Activated gamma-delta T cell treated with anti-CD3 and anti-CD28 coated beads, Interleukin-2, amount 50 U/mL, for 16 hours (primary cell): ENCODE measurements at places on chromosomes 11 and 22.

DNA sequence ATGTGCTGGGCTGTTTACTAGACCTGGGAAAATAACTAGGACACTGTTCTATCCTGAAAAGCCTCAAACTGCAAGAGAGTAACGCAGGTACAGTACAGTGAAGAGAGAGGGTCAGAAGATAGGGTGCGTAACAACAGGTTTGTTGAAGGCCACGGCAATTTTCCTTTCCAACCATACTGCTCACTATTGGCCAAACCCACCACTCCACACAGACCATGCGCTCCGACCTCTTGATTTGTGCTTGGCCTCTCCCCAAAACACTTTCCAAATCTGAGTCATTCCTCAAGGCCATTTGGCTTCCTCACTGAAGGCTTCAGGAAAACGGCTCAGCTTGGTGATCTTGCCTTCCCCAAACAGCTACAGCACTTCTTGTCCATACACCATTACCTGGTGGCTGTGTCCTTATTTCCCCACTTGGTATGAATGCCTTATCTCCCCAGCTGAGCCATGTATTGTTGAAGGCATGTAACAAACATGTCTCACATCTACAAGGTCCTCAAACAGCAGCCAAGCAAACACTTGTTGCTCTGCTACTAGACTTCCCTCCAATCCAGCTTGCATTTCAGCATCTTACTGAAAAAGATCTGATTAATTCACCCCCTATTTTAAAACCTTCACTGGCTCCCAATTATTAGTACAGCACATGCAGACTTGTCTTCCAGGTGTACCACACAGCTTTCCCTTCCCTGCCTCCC is 40.9 kb downstream of the TCF20 start:
- no peak for DNase-seq

- no peak for DNase-seq
Observed at GRCh38 chr11:43579171-43579918, 101.2 kb upstream of the HSD17B12 start.

DNA sequence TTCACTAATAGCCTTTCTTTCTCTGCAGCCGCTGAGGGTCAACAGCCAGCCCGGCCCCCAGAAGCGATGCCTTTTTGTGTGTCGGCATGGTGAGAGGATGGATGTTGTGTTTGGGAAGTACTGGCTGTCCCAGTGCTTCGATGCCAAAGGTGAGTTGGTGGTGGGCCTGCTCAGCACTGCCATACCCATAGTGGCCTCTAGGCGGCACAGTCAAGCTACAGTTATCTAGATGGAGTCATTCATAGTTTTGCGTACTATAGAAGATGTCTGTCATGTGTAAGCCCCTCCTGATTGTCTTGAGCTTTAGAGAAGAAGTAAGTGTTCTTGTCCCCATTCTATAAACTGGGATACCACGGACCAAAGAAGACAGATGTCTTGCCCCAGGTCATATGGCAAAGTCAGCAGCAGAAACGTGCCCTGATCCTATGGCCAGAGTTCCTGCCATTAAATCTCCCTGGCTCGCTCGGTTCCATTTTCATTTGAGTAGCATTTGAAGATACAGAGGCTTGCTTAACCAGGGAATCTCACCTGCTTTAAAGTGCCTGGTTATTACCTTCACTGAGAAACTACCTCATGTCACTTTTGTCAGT is 42.1 kb upstream of the CRTAM start:
- peak; percentile 63 for DNase-seq

DNA sequence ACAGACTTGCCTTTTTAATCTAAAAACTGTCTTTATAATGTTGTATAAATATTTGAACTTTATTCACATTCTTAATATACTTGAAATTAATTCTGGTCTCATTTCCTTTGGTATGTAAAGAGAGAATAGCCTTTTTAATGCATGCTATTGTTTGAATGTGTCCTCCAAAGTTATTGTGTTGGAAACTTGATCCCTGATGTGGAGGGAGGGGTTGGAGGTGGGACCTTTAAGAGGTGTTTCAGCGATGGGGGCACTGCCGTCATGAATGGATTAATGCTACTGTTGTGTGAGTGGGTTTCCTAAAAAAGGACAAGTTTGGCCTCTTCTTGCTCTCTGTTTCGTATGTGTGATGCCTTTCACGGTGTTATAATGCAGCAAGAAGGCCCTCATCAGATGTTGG is 131.7 kb downstream of the DDX10 start:
- DNase-seq, result no peak

DNA sequence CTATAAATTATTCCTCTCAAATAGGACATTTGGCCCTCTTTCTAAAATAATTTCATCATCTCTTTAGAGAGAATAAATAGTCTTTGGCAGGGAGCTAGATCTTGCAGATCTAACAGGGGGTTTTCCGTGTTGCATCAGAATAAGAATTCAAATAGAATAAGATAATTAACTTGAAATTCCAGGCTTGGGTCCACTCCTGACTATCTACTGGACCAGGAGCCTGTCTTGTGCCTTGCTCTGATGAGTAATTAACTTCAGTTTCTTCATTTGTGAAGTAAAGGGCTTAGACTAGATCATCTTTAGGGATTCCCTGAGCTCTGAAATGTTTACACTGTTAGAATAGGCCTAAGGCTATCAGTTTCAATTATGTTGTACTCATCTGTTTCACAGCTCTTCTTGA is 23.5 kb upstream of the TMEM123 start:
- no peak for DNase-seq

DNA sequence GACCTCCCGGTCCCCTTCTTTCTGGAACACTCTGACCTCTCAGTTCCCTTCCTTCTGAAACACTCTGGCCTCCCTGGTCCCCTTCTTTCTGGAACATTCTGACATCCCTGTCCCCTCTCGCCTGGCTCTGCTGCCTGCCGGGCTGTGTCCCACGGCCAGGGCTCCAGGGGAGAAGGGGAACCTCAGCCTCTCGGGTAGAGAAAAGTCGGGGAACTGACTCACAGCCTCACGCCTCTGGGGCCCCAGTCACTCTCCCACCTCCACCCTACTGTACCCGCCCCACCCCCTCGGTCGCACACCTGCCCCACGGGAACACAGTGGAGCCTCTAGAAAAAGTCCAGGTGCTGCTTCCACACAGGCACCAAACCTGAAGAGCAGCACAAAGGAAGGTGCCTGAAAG is 93.3 kb downstream of the BRD1 start:
- no peak for DNase-seq

GRCh38 chr11:86577644-86578636 is 94.5 kb downstream of the ME3 start:
- DNase-seq, result no peak

- no peak for DNase-seq
Observed at GRCh38 chr11:75344186-75344585, 7.3 kb downstream of the ARRB1 start.

DNA sequence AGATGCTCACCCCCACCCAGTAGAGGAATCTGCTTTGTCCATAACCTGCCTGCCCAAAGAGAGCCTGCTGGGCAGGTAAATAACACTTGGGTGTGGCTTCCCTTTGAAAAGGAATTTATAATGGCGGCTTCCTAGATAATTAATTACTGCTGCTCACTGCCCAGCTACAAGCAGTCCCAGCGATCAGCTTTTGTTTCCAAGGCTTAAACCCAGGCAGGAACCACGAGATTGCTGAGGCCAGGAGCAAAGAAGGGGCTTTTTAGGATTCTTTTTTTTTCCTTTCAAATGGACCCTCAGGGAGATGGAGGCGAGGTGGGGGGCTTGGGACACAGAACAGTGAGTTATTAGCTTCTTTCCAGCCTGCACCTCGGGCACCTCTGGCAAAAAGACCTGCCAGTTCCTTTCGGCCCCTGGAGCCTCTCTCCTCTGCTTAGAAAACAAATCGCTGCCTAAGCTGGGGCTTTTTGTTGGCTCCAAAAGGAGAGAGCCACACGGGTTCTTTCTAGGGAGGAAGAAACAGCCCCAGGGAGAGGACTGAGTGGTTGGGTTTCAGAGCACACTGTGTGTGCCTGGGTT is 107.2 kb downstream of the TSPAN18 start:
- no peak for DNase-seq

DNA sequence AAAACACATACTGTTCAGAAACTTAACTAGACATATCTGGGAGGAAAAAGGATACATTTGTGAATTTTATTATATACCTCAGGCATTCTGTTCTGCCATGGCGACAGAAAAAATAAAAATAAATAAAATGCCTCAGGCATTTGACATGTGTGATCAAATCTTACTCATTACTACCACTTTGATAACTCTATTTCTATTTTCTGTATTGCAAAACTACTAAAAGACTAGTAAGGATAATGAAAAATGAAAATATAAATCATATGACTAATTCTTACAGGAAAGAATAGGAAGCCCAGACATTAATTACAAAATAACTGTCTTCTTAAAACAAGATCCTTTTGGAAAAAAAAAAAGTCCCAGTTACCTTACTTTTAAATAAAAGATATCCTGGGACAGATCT is 5.3 kb downstream of the PICALM start:
- no peak for DNase-seq

GRCh38 chr11:114562166-114562916 is 2.7 kb upstream of the NXPE1 start:
- no peak for DNase-seq

DNA sequence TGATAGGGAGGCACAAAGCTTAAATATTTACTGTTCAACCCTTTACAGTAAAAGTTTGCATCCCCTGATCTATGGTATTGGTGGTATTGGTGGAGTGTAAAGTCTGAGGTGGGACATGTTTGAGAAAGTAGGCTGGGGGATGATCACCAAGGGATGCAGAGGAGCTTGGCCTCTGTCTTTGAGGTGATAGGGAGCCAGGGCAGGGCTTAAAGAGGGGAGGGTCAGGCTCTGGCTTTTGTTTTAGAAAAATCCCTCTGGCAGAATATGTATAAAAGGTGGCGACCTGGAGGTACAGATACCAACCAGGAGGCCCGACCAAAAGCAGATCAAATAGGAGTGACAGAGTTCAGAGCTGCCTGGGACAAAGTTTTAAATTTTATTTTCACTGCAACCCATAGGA is 59.0 kb downstream of the SWAP70 start:
- DNase-seq, result no peak

GRCh38 chr11:8839306-8839956 is 71.6 kb upstream of the AKIP1 start:
- DNase-seq, result no peak

GRCh38 chr22:21041937-21042336 is 3.8 kb upstream of the LRRC74B start:
- DNase-seq, result no peak

DNA sequence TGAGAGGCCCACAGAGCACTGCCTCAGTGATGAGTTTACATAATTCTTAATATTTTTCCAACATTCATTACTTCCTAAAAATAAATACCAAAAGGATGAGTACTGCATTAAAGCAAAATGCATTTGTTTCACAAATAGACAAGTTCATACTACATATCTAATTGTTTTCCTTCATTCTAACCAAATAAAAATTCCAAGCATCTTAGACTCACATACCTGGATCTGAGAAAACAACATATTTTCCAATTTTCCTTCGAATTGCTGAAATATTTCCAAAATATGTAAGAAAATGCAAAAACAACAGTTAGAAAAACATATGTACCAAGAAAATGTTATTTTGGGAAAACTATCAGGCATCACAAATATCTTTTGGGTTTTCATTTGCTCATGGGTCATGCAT is 127.9 kb upstream of the CEP126 start:
- no peak for DNase-seq

GRCh38 chr22:36344106-36344827 is 43.5 kb downstream of the MYH9 start:
- DNase-seq, result peak; percentile 56

GRCh38 chr11:12086271-12087074 is 23.9 kb upstream of the MICAL2 start:
- DNase-seq, result no peak

GRCh38 chr22:41971431-41971830 is 2.2 kb downstream of the SEPTIN3 start:
- DNase-seq, result no peak

- no peak for DNase-seq
Observed at GRCh38 chr11:35487532-35488078, 37.8 kb downstream of the PAMR1 start.

DNA sequence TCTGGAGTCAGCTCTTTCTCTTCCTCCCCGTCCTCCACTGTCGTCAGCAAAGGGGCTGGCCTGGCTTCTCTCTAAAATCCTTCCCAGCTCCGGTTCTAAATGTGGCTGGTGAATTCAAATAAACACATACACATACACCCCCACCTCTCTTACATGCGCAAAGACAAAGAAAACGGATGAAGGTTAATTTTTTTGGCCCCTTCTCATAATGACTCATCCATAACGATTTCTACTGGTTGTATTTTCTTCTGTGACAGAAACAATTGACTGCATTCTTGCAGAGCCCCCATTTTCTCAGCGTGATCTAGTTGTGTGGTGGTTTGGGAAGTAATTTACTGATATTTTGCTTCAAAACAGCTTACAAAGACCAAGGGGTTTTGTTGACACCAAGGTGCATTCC is 130.0 kb upstream of the NTM start:
- no peak for DNase-seq

- DNase-seq, result peak; percentile 20
Observed at GRCh38 chr11:119363851-119364590, 17.5 kb downstream of the USP2 start.

GRCh38 chr11:79809487-79809886 is 368.7 kb upstream of the TENM4 start:
- DNase-seq, result no peak

GRCh38 chr11:57134284-57134683 is 47.5 kb upstream of the LRRC55 start:
- no peak for DNase-seq

- no peak for DNase-seq
Observed at GRCh38 chr22:25702571-25703167, 39.3 kb upstream of the MYO18B start.

DNA sequence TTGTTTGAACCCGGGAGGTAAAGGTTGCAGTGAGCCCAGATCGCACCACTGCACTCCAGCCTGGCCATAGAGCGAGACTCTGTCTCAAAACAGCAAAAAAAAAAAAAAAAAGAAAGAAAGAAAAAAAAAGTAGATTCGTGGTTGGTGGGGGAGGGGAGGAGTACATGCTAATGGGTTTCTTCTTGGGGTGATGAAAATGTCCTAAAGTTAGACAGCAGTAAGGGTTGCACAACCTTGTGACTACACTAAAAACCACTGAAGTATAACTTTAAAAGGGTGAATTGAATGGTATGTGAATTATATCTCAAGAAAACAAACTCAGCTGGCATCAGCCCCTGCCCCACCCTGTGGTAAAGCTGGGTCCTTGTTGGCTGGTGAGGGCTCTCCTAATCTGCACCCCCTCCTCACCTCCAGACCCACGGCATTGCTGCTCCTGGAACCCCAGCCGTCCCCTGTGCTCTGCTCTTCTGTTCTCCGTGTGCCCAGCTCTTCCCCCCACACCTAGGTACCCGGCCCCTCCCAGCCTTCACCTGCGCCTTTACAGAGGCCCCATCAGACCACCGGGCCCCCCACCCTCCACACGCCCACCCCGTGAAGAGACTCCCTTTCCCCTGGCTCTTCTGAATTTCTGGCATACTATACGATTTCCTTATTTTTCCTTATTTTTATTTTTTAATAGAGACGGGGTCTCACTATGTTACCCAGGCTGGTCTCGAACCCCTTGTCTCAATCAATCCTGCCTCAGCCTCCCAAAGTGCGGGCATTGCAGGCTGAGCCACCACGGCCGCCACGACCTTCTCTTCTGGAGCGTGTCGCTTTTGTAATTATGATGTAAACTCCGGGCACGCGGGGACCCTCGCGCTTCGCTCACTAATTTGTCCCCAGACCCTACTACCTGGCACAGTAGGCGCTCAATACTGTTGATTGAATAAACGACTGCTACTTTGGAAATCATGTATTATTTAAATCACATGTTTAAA is 924 bp upstream of the FADD start:
- no peak for DNase-seq
